ENCODE measurements at places on chromosomes 16 and 17.

GRCh38 chr17:37388266-37388665, 12.5 kb downstream of the C17orf78 start:
- no peak for DNase-seq

GRCh38 chr16:31569360-31569717, 41.6 kb downstream of the AHSP start:
- peak; percentile 35 for DNase-seq

DNA sequence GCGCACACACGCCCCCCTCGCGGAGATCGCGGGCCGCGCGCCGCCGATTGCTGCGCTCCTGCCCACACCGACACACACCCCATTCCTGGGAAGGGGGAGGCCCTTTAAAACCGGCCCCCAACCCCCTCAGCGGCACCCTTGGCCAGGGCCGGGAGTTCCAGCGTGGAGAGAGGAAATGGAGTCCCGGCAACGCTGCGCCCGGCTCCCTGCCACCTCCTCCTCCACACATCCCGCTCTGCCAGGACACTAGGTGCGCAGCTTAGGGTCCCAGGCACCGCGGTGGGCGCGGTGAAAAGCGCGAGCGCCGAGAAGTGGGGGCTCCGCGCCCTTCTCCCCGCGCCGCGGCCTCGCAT, 397 bp downstream of the CDC42EP4 start:
- no peak for DNase-seq

GRCh38 chr16:53775106-53775820, 71.3 kb downstream of the FTO start:
- DNase-seq = no peak

DNA sequence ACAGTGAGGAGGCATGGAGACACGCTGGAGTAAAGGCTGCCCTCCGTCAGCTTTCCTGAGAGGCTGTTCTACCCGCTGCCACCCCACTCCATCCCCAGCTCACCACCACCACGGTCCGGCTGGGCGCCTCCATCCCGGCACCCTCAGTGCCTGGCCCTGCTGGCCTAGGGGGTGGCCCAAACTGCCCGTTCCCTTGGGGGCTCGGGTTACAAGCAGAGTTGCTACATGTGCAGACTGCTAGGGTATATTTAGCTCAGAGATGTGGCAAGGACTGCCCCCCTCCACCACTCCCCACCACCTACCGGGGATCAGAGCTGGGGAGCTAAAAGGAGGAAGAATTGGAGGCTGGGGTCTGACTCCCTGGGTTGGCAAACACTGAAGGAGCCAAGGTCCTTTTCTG, 4.1 kb downstream of the CACNB1 start:
- DNase-seq = no peak

- peak; percentile 45 for DNase-seq
Observed at GRCh38 chr17:10105513-10106001, 92.8 kb downstream of the GAS7 start.
